ENCODE measurements at places on chromosomes 4 and X. TPM values are rescaled to one million over a fixed set of nuclear protein-coding genes. Genes with fewer than 3 reads are reported as not detected.

GRCh38 chr4:86101841-86102240 is 258.0 kb downstream of the MAPK10 start:
- H3K4me1 ChIP-seq: no peaks in the 10 kb centered on the region
- H3K27me3 ChIP-seq: no peaks in the 10 kb centered on the region
- H3K27ac ChIP-seq: no peak overlapping the region
- H3K36me3 ChIP-seq: no peaks in the 10 kb centered on the region

GRCh38 chrX:5086388-5086787 is 1142.3 kb downstream of the NLGN4X start:
- no peaks in the 10 kb centered on the region for H3K27me3 ChIP-seq
- no peaks in the 10 kb centered on the region for H3K36me3 ChIP-seq
- H3K4me1 ChIP-seq: no peaks in the 10 kb centered on the region
- H3K27ac ChIP-seq: no peak overlapping the region
- no peak overlapping the region for H3K4me3 ChIP-seq

DNA sequence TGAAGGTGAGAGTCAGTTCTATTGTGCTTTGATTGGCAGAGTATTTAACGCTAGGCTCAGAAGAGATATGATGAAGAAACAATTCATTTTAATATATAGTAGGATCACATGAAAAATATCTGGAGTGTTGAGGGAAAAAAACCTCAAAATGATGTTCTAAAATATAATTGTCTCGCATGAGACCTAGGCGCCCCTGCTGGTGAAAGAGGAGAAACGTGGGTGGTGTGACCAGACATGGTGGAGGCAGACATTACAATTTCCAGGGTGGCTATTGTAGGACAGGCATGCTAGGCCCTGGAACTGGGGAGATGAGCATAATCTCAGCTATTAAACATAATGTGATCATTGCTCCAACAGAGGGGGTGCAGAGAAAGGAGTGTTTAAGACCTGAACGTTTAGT is 210.0 kb downstream of the HS3ST1 start:
- DNase-seq: no peak
- H3K27me3 ChIP-seq: no peaks in the 10 kb centered on the region
- H3K4me3 ChIP-seq: no peak overlapping the region
- H3K27ac ChIP-seq: no peak overlapping the region
- H3K4me1 ChIP-seq: no peaks in the 10 kb centered on the region

DNA sequence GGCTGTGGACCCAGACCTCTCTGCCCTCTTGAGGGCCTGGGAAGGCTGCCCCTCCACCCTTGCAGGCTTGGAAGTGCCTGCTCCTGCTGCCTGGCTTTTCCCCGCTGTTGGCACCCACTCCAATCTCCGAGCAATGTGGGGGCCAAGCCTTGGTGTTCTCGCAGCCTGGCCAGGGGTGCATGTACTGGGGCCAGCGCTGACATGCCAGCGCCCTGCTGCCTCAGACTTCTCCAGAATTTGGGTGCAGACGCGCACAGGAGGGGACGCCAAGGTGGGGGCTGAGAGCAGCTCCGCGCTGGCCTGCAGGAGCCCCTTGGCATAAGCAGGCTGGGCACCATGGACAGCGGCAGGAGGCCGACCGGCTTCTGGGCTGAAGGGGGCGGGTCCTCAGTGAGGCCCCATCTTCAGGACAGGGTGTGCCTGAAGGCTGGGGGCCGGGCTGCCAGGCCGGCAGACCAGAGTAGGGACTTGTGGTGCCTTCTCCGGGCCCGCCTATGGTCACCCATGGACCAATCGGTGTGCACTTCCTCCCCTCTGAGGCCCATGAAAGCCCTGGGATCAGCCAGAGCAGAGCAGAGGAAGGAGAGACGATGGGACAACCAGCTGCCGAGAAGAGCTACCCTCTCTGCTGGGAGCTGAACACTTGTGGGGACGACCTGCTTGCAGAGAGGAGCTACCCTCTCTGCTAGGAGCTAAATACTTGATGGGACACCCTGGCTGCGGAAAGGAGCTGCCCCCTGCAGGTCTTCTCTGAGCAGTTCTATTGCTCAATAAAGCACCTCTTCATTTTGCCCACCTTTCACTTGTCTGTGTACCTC is 118.3 kb downstream of the DNAAF6 start:
- H3K27me3 ChIP-seq: no peaks in the 10 kb centered on the region
- H3K36me3 ChIP-seq: no peaks in the 10 kb centered on the region
- H3K4me3 ChIP-seq: no peak overlapping the region
- H3K4me1 ChIP-seq: peaks cover 13% of the 10 kb centered on the region
- no peak overlapping the region for H3K27ac ChIP-seq

The PAGE2B gene
- total RNA-seq: 8.6 TPM

The ARHGAP36 gene
- total RNA-seq: not detected

The EIF1AX gene
- 178 TPM for total RNA-seq

The TMEM47 gene
- total RNA-seq: 0.04 TPM

All from K562 (cell line).